Stimulated activated CD4-positive, alpha-beta T cell treated with anti-CD3 and anti-CD28 coated beads, TNF-alpha, amount 100 ng/mL, for 4 hours (primary cell): ENCODE measurements at places on chromosomes 5 and 9.

- DNase-seq = no peak
Measured at GRCh38 chr9:75911390-75911789, 20.9 kb downstream of the PCSK5 start.

- no peak for DNase-seq
Measured at GRCh38 chr5:93874080-93874479, 132.7 kb upstream of the POU5F2 start.

DNA sequence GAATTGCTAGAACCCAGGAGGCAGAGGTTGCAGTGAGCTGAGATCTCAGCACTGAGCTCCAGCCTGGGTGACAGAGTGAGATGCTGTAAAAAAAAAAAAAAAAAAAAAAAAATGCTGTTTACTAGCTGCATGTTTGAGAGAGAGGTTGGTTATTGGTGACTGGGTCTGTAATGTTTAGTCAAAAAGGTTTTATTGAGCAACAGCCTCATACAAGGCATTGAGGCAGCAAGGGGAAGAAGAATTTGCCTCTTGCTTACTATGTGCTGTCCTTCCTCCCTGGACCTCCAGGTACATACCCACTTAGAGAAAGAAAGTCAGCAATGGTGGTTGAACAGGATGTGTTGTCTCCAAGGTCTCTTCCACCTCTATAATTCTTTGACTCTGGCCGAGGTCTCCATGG, 140.7 kb upstream of the SPRY4 start:
- no peak for DNase-seq

GRCh38 chr5:17275289-17276158, 58.1 kb downstream of the BASP1 start:
- no peak for DNase-seq

DNA sequence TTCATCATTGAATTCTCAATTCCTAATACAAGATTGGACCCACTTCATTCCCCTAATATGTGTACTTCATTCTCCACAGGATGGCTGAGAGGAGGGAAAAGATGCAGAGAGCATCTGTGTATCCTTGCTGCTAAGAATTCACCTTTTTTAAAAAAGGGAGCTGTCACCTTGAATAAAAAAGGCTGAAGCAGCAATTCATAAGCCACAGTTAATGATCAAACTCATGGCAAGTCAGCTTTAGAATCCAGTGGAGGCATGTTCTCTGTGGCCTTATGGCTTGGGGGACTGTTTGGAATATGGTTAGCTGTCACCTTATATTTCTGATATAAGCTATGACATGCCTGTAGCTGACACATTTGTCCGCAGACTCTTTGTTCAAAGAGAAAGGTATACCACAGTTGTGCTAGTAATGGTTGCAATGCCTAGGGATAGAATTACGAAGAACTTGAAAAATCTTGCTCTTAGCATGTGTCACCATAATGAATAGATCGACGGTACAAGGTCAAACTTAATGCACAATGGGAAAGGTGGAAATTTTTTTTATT, 256.8 kb upstream of the TNC start:
- DNase-seq = no peak

DNA sequence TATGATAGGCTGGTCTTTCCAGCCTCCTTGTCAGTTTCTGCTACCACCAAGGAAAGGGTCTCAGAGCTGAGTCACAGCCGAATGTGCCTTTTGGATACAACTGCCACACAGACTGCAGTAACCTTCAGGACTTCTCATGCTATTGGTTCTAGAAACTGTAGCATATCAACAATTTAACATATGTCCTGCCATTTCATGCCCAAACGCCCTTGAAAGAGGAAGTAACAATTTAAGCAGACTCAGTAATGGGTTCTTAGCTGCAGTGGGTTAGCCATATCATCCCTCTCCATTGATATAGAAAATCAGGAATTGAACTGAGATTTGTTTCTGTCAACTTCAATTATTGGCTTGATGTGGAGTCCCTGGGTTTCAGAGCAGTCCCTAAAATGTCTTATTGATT, 4.1 kb upstream of the CLK4 start:
- DNase-seq = no peak

GRCh38 chr5:168721002-168721753, 142.0 kb upstream of the PANK3 start:
- no peak for DNase-seq

DNA sequence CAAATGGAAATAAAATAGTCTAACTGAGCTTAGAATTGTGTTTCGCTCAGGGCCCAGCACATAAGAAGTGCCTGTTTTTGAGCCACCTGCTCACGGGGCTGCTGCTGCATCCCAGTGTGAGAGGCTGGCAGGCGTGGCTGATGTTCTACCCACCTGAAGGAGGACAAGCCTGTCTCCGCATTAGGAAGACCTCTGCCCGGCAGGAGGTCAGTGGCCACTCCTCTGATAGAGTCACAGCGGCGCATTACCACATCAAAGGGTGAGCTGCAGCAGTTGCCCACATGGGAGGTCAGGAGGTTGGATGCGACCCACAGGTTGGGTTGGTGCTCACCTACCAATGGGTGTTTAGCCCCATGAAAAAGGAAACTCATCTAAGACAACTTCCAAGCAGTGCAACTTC, 3.7 kb upstream of the SLC6A7 start:
- no peak for DNase-seq

DNA sequence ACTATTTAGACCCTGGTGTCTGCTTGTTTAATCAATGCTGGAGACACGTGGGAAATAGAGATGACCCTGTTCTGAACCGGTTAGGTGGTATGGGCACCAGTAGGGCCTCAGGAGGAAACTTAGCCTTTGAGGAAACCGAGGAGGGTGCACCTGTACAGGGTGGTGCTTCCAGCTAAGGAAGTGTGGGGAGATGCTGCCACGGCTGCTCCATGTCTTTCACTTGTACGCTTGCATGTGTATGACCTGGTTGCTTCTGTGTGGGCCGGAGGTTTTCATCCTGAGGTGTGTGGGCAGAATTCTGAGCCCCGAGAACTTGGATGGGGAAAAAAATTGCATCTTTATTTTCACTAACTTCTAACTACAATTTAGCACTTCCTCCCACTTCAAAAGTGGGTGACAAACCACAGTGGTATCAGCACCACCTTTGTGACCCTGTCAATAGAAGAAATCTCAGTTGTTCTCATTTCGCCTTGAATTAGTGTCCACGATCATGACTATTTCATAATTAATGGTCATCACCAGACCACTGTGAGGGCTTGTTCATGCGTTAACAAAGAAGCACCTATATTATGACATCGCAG, 99.8 kb upstream of the SPATA31C2 start:
- no peak for DNase-seq

- no peak for DNase-seq
Measured at GRCh38 chr9:7177383-7177782, 419.6 kb downstream of the KDM4C start.

GRCh38 chr9:132048201-132048600, 31.5 kb downstream of the MED27 start:
- DNase-seq = no peak

DNA sequence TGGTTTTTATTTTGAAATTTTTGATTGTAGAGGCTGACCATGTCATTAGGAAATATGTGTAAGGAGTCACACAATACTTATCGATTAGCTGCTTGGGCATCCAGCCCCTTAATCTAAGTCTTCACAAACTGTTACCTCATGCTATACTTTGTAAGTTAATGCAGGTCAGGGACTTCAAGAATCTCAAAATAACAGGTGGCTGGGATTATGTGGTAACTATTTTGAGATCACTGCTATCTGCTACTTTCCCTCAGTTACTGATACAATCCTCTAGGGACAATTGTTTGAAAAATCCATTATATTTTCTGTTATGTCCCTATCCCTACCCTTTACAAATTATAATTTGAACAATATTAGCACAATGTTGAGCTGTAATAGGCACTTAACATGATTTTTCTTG, 21.7 kb downstream of the FTMT start:
- DNase-seq = no peak

- no peak for DNase-seq
Measured at GRCh38 chr5:14768508-14769365, 102.8 kb downstream of the ANKH start.

DNA sequence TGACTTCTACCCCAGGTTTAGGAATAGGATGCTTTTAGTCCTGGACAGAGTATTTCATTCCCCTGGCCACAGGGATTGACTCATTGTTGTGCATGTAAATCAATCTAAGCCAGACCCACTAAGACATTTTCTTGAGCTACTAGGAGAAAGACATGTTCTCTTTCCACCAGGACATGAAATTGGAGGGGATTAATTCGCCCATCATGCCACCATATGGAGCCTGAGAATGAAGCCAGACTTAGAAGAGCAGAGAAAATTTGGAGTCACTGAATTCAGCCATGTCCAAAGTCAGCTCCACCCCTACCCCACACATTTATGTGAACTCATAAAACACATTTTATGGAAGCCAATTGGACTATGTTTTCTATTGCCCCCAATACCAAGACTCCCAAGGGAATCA, 322.5 kb downstream of the NFIB start:
- DNase-seq = no peak

GRCh38 chr9:79428422-79428821, 143.3 kb upstream of the TLE4 start:
- DNase-seq = no peak

GRCh38 chr5:102589661-102590060, 90.9 kb upstream of the SLCO6A1 start:
- DNase-seq = no peak

- DNase-seq = no peak
Measured at GRCh38 chr5:116394186-116394867, 180.3 kb downstream of the SEMA6A start.

DNA sequence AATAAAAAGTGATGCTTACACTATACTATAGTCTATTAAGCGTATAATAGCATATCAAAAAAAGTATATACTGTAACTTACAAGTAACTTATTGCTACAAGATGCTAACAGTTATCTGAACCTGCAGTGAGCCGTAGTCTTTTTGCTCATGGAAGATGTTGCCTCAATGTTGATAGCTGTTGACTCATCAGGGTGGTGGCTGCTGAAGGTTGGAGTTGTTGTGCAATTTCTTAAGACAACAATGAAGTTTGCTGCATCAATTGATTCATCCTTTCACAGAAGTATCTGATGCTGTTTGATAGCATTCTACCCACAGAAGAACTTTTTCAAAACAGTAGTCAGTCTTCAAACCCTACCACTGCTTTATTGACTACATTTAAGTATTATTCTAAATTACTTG, 7.8 kb upstream of the C9orf40 start:
- no peak for DNase-seq

GRCh38 chr9:127942216-127943010, 4.8 kb upstream of the DPM2 start:
- DNase-seq = no peak

DNA sequence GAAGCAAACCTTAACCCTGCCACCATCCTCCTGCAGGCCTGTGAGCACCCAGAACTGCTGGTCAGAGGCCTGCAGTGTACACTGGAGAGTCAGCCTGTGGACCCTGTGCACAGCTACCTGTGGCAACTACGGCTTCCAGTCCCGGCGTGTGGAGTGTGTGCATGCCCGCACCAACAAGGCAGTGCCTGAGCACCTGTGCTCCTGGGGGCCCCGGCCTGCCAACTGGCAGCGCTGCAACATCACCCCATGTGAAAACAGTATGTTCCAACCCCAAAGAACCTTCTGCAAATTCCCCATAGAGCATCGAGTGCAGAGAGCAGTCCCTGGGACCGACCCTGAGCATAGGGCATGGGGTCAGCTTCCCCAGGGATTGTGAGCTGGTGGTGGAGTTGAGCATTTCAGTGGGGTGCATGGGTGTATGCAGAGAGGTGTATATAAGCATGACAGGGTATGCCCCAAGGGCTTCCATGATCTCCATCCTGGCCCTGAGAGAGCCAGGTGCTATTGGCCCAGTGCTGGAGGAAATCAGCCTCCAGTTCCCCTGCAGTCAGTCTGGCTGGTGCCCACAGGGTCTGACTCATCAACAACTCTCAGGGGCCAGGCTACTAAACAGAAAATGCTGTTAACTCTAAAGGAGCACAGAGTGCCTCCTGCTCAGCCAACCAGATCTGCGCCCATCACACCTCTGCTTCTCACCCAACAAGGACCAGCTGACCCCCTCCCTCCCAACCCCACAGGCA, 126.2 kb downstream of the SAXO1 start:
- DNase-seq = no peak

DNA sequence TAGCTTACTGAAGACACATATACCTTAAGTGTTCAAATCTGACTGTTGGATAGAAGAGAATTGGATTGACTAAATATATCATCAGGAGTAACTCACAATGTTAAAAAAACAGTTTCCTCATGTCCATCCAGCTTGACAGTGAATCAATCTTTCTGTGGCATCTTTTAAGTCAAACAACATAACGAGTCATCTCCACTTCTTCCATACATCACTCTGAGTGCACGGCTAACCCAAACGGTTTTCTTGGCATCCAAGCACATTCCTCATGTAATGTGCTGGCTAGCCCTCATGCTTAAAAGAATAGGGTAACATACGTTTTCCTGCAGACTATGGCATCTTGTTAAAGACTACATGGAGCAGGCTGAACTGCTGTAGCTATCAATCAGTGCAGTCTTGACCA, 291.5 kb upstream of the TRPC7 start:
- DNase-seq = no peak

GRCh38 chr9:16371306-16371705, 499.2 kb downstream of the BNC2 start:
- DNase-seq = no peak

DNA sequence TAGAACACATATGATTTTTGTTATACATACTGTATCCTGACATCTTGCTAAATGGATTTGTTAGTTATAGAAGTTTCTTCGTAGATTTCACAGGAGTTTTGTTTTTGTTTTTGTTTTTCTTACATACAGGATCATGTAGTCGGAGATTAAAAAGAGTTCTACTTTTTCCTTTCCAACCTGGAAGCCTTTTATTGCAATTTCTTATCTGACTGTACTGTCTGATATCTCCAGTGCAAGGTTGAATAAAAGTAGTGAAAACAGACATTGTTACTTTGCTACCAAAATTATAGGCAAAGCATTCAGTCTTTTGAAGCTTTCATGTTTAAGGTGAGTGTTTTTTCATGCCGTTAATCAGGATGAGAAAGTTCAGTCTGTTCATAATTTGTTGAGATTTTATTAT, 117.4 kb upstream of the PRSS3 start:
- no peak for DNase-seq

GRCh38 chr5:60687927-60688720, 11.8 kb downstream of the DEPDC1B start:
- no peak for DNase-seq

DNA sequence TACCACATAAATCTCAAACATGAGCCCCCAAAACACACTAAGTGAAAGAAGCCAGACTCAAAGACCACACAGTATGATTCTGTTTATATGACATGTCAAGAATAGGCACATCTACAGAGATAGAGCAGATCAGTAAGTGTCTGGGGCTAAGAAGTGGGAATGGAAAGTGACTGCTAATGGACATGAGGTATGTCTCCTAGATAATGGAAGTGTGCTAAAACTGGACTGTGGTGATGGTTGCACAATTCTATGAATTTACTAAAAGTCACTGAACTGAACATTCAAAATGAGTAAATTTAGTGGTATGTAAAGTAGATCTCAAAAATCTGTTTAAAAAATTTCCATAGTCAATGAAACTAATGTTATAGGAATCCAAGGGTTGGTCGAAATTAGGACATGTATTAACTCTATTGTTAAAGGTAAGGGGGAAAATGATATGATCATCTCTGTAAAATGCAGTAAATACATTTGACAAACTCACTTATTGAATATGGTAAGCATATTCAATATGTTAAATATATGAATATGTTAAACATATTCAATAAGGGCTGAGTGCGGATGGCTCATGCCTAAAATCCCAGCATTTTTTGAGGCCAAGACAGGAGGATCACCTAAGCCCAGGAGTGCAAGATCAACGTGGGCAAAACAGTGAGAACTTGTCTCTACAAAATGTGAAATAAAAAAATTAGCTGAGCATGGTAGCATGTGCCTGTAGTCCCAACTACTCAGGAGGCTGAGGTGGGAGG, 51.7 kb downstream of the NUP155 start:
- no peak for DNase-seq

- DNase-seq = no peak
Measured at GRCh38 chr9:35002623-35003022, 13.1 kb downstream of the DNAJB5 start.
